Midbrain (tissue), 1 donor: ENCODE measurements at places on chromosomes 1 and 21.

- no peak for DNase-seq
Observed at GRCh38 chr1:173954179-173954578, 37.1 kb upstream of the SERPINC1 start.

- DNase-seq = no peak
Observed at GRCh38 chr1:58576325-58576726, 726 bp downstream of the TACSTD2 start.

- no peak for DNase-seq
Observed at GRCh38 chr1:224615861-224616755, at the start of gene CNIH3. Gene CNIH3 (plus strand): TSS chr1:224616317. CDS start chr1:224617175, 858 bp downstream.

- no peak for DNase-seq
Observed at GRCh38 chr1:22957066-22957465, 15.6 kb downstream of the LACTBL1 start.

DNA sequence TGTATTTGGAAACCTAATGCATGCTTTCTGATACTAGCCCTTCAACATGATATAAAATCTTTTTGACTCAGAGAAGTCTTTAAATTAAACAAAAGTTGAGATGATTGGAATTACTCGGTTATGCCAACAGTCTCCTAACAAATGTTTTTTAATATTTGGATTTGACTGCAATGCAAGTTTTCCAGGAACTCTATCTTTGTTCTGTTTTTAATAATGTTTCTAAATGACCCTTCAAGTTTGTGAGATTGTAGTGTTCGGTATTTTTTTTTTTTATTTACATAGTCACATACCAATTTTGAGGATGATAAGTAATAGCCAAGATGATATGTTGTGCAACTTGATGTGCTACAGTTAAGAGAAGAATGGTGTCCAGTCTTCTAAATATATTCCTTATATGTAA lies 258.0 kb downstream of the FMN2 start:
- DNase-seq = no peak

DNA sequence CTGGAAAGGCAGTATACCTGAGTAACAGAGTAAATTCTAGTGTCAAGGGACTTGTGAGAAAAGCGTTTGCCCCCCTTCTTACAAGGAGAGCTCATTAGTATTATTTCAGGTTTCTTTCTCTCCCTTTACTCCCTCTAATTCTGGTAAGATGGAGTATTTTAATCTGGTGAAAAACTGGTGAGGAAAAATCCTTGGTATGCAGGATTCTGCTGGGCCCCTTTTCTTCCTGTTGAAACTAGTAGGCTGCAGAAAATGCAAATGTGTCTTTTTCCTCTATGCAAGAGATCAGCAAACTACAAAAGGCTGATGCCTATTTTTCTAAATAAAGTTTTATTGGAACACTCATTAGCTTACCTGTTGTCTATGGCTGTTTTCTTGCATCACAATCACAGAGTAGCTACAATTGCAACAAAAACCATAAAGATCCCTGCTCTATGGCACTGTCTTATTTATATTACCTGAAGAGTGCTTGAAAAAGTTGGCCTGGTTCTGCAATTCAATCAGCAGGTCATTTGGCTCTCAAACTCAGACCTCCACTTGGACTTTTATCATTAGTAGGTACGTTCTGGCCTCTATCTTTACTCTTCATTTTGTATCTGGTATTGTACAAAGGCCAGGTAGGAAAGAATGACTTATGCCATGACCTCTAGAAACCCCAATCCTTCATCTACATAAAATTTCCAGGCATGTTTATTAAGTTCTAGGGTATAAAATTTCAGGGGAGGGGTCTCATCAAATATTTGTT lies 109.6 kb downstream of the AKT3 start:
- no peak for DNase-seq

DNA sequence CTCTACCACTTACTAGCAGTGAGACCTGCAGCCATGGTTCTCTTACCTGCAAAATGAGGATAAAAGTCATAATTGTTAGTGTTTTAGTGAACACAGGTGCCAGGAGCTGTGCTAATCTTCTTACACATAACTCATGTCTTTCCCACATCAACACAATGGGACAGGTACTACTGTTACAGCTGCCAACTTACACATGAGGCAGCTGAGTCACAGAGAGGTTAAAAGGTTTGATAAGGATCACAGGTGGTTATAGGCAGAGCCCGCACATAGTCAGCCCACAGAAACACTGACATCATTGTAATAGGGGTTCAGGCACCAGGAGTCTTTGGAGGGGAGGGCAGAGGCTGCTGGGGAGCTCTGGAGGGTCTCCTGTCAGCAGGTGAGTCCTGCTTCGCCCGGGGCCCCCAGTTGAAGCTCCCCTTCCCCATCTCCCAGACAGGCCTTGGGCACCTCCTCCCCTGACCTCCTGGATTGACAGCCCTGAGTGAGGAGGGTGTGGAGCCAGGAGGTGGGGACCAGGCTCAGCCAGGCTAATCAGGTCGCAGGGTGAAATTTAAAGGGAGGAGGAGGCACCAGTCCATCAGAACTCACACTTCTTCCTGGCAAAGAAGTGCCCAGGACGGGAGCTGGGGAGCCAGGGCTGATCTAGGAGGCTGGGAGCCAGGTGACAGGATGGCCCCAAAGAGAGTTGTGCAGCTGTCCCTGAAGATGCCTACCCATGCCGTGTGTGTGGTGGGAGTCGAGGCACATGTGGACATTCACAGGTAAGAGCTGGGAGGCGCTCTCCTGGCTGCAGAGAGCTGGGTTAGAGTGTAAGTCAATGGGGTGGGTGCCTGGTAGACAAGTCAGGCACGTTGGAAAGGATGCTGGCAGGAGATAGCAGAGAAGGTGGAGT lies at the start of gene PADI1:
Gene PADI1 (plus strand): TSS at position 583 of the 895 bp plus-strand sequence. CDS start 90 bp downstream, at position 673.
- DNase-seq = no peak

DNA sequence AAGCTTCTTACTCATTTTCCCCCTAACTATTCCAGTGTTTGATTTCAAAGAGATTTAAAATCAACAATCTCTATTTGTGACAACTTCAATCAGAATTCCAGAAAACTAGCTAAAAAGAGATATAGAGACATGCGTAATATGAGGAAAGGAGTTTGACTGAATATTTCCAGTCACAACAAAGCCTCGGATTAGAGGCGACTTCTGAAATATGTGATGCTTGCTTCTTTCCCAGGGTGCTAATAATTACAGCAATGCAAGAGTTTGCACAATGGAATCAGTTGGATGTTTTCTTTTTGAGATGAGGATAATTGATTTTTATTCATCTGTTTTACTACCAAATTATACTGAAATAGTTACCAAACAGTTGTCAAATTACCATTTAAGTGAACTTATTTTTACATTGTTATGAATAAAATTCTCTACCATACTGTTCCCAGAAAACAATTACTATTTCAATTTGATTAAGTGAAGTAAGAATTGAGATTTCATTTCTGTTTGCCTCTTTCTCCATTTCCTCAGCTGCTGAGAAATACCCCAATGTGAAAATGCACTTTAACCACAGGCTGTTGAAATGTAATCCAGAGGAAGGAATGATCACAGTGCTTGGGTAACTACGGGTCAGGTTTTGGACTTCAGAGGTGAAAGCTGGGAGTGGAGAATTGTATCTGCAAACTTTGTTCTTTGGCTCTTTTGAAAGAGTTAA lies 28.1 kb downstream of the KMO start:
- no peak for DNase-seq

GRCh38 chr1:168865850-168866620 lies 137.0 kb upstream of the DPT start:
- no peak for DNase-seq

GRCh38 chr1:22711071-22711470 lies 432 bp downstream of the EPHB2 start:
- DNase-seq = no peak

GRCh38 chr1:156244126-156244525 lies 2.1 kb downstream of the BGLAP start:
- DNase-seq = no peak

DNA sequence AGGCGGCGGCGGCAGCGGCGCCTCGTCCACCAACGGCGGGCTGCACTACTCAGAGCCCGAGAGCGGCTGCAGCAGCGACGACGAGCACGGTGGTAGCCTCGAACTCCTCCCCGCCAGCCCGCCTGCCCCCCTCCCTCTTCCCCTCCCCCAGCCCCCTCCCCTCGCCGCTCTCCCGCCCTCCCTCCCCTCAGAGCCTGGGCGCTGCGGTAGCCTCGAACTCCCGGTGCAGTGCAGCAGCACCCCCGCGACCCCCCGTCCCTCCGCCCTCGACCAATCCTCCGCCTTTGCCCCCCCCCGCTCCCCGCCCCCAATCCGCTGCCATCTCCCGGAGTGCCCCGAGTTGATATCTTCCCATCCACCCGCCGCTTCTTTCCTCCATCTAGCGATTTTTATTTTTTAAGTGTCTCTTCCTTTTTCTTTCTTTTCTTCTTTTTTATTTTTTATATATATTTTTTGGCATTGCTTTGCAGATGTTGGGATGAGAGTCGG lies 516 bp downstream of the RCOR3 start:
- peak; percentile 53 for DNase-seq

GRCh38 chr1:26239936-26240335 lies 5.9 kb downstream of the CEP85 start:
- DNase-seq = peak; percentile 75

GRCh38 chr1:90726425-90726985 lies 9.4 kb upstream of the BARHL2 start:
- DNase-seq = no peak

DNA sequence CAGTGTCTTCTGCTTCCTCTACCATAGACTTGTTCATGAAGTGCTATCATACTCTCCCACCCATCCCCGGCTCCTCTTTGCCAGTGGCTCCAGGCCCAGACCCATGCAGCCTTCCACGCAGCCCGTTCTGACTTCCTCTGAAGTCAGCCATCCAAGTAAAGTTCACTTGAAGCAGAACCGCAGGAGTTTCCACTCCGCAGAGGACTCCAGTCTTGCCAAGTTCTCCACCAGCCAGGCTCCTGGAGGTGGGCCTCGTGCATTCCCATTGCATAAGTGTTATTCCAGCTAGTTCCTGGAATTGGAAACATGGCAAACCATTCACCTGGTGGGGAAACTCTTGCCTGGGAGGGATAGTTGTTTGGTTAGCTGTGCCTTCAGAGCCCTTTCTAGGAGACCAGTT lies 185.1 kb downstream of the PLPP3 start:
- DNase-seq = no peak

DNA sequence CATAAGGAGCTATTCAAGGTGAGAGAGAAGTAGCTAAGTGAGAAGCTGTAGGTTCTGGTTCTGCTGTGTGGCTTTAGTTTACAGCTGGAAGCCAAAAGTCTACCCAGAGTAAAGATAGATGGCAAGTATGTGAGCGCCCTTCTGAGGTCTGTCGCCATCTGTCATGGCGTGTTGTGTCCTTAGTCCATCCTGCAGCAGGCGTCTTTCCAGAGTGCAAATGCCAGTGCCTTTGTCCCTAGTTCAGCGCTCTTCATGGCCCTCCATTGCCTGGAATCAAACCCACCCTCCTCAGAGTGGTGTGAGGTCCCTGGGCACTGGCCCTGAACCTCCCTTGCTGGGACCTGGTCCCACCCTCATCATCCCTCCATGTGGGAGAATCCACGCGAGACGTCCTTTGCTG lies 96.6 kb downstream of the ADARB1 start:
- no peak for DNase-seq

GRCh38 chr1:212771341-212771740 lies 20.2 kb downstream of the NSL1 start:
- DNase-seq = no peak

DNA sequence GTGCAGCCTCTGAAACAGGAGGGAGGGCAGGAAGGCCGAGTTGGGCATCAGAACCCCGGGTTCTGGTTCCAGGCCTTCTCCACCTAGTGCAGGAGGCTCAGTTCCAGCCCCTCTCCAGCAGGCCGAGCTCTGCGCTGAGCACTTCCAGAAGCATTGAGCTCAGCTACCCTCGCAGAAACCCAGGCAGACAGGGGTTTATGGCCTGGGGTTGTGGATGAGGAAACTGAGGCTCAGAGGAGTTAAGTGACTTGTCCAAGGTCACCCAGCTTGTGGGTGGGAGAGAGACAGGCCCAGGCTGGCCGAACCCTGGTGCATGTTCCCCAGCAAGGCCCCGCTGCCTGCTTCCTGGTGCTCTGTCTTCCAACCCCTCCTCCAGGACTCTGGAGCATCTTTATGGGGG lies 348.9 kb downstream of the PTPRU start:
- DNase-seq = no peak

DNA sequence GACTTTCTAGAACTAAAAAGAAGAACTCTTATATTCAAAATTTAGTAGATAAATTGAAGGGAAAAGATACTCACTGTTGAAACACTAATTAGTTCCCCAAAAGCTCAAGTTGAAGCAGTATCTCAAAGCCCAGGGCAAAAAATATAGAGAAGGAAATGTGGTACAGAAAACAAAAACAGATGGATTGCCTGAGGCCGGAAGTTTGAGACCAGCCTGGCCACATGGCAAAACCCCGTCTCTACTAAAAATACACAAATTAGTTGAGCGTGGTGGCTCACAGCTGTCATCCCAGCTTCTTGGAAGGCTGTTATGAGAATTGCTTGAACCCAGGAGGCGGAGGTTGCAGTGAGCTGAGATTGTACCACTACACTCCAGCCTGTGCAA lies 36.0 kb downstream of the FAM177B start:
- DNase-seq = no peak

GRCh38 chr1:67789551-67789950 lies 43.7 kb downstream of the GNG12 start:
- no peak for DNase-seq

- DNase-seq = peak; percentile 22
Observed at GRCh38 chr1:202553560-202554038, 156.7 kb downstream of the SYT2 start.

DNA sequence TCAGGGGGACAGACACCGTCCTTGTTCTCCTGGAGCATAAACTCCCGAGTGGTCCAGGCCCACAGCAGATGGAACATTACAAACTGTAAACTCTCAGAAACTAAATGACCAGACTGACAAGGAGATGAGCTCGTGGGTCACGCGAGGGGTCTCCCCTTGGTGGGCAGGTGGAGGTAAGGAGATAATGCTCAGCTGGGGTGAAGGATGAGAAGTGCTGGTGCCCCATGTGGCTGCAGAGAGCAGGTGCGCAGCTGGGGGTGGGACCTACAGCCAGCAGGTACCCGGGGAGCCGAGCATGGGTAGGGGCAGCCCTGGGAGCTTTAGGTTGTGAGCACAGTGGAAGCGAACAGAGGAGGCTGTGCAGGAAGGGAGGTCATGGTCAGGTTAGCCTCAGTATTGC lies 40.1 kb downstream of the AJAP1 start:
- DNase-seq = no peak

GRCh38 chr1:19737104-19737825 lies 62.5 kb downstream of the TMCO4 start:
- no peak for DNase-seq

GRCh38 chr1:232675260-232675659 lies 45.3 kb upstream of the SIPA1L2 start:
- DNase-seq = no peak

- DNase-seq = no peak
Observed at GRCh38 chr1:109485001-109485400, 1.3 kb downstream of the ATXN7L2 start.

GRCh38 chr1:104196136-104196535 lies 446.4 kb downstream of the AMY1C start:
- DNase-seq = no peak

GRCh38 chr1:207811920-207812720 lies 60.3 kb downstream of the CD46 start:
- peak; percentile 76 for DNase-seq

- DNase-seq = peak; percentile 42
Observed at GRCh38 chr1:178344513-178345091, 152.2 kb downstream of the CLEC20A start.

GRCh38 chr1:236090741-236091147 lies 25.9 kb upstream of the NID1 start:
- DNase-seq = no peak
